ENCODE measurements at places on chromosomes 1 and 21.

DNA sequence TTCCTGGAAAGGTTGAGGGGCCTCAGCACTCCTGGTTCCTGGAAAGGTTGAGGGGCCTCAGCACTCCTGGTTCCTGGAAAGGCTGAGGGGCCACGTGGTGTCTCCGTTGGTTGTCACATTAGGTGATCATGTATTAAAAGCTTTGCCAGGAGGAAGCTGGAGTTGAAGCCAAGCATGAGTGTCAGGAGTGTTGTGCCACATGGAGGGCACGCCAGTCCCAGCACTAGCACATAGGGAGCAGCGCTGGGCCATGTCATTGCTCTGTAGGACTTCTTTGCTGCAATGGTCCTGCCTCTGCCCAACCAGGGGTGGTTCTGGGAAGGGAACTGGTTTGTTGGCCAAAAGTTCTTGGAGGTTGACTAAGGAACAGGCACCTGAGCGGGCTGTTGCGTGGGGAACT lies 13.3 kb downstream of the ATP5PO start:
- no peak for DNase-seq

DNA sequence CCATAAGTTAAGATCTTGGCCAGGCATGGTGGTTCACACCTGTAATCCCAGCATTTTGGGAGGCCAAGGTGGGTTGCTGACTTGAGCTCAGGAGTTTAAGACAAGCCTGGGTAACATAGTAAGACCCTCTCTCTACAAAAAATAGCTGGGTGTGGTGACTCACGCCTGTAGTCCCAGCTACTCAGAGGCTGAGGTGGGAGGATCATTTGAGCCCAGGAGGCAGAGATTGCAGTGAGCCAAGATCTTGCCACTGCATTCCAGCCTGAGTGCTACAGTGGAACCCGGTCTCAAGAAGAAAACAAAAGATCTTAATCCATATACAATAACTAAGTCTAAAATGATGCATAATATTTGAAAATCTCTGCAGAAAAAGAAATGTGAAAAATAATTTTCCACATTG lies 165.5 kb upstream of the NR5A2 start:
- DNase-seq, result no peak

- DNase-seq, result no peak
Observed at GRCh38 chr1:84360316-84360715, 38.0 kb upstream of the DNASE2B start.

DNA sequence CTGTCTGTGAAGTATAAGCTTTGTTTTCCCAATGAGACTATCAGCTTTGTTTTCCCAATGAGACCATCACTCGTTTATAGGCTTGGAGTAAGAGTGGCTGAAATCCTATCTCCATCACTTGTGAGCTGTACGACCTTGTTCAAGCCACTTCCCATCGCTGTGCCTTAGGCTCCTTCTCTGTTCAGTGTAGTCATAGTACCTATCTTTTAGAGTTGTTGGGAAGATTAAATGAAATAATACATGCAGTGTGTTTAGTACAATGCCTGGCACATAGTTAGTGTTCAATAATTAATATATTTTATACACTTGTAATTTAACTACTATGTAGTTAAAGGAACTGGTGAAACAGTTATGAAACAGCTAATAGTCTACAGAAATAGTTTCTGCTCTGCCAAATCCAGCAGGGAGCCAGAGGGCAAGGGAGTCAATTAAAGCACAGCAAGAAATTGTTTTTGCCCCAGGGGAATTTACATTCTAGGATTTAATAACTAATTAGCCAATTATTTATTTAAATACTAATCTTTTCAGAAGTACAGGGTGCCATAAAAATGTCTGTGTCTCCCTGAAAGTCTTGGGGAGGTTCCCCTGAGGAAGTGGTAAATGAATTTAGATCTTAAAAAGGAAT lies 139.3 kb upstream of the HMCN1 start:
- no peak for DNase-seq

- DNase-seq, result no peak
Observed at GRCh38 chr1:41582004-41582325, 97.5 kb upstream of the EDN2 start.

DNA sequence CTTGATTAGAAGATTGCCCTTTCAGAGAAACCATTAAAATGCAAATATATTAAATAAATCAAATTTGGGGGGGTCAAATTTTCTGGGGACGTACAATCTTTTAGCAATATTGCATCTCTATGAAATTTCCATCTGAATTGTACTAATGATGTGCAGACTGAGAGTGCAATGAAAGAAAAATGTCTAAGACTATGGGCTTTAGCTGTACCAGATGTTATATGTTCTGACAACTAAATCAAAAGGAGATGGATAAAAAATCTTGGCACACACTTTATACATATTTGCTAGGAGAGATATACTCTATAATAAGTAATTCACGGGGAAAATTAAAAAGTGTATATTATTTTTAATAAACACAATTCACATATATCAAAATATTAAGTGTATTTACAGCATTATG lies 13.0 kb upstream of the PLPPR5 start:
- DNase-seq, result no peak

GRCh38 chr1:61182049-61182448 lies 99.7 kb downstream of the NFIA start:
- no peak for DNase-seq

DNA sequence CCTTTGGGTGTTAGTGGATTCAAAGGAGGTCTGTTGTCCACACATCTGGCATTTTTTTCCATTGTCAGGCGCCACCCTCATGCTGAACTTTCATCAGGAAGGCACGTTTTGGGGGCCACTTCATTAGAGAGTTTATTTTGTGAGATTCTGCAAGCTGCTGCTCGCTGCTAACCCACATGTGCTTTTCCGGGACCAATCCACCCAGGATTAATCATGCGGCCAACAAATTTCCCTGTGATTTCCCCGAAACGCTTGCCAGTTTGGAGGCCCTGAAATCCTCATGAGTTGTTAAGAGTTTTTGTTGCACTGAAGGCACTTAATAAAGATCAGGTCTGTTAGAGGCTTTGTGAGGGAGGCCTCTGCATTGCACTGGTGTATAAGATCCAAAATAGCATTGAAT lies 2.4 kb downstream of the PDPN start:
- no peak for DNase-seq

- no peak for DNase-seq
Observed at GRCh38 chr1:24928689-24929397, 1.2 kb downstream of the RUNX3 start.

GRCh38 chr1:174165471-174166137 lies 6.3 kb downstream of the RABGAP1L start:
- DNase-seq, result no peak

DNA sequence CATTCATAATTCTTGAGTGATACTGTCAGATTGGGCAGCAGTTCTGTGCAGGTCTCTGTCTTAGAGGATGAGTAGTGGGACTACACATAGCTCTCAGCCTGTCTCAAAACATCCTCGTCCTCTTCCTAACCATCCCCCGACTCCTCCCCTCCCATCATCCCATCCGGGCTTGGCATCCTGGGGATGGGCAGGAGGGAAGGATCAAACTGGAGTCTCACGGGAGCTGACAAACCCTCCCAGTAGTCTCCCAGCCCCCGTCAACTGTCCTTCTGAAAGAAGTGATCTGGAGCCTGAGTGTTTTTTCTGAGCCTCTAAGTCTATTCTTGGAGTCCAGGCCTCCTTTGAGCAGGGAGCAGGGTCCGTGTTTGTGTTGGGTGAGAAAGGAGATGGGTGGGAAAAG lies 102.0 kb downstream of the PAX7 start:
- no peak for DNase-seq

DNA sequence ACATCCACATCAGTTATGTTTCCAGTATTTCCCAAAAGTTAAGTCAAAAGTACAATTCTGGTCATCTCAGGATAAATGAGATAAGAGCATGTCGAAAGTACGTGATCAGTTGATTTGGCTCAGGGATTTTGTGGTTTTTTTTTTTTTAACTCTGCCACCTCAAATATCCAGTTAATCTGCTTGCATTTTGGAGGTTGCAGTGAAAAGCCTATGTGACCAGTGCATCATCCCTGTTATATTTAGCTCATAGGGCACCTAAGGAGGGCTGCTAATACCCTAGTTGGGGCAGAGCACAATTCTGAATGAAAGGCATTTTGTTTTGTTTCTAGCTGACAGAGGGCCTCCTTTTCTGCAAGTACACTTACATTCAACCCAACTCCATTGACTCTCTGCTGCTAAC lies 31.7 kb upstream of the RGS16 start:
- DNase-seq, result no peak

- peak; percentile 26 for DNase-seq
Observed at GRCh38 chr1:13807209-13807608, 107.2 kb downstream of the PRDM2 start.

- DNase-seq, result no peak
Observed at GRCh38 chr1:107105914-107106313, 34.9 kb upstream of the NTNG1 start.

DNA sequence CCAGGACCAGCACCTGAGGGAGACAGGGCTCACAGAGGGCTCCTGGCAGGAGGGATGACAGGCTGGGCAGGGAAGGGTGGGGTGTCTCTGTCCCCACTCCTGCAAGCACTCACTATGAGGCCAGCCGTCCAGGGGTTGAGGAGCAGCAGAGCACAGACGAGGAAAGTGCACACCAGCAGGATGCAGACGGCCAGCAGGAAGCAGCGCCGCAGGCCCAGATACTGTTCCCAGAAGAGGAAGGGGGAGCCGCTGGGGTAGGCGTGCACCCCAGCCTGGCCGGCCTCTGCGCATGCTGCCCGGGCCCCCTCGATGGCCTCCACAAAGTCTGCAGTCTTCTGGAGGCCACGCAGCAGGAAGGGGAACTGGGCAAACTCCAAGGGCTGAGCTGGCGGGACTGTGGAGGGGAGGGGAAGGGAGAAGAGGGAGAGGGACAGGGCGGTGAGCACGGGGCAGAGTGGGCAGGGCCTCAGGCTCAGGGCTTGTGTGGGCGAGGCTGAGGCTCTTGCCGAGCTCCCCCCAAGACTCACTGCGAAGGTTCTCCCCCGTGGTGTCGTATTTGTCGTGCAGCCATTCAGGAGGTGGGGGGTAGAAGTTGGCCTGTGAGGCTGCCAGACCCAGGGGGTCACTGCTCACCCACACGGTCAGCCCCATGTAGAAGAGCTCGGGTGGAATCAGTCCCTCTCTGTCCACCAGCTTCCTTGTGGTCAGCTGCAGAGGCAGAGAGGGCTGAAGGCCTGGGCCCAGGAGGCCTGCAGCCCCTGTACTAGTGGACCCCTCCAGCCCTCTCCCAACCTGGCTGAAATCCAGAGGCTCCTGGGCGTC lies 16.5 kb downstream of the PTCH2 start:
- DNase-seq, result no peak

GRCh38 chr1:10286244-10286643 lies 75.9 kb downstream of the KIF1B start:
- no peak for DNase-seq

- no peak for DNase-seq
Observed at GRCh38 chr1:233721004-233721595, 107.2 kb downstream of the KCNK1 start.

- DNase-seq, result no peak
Observed at GRCh38 chr21:39641827-39642450, 29.2 kb downstream of the B3GALT5 start.

GRCh38 chr1:209342441-209343175 lies 240.9 kb upstream of the CAMK1G start:
- no peak for DNase-seq

GRCh38 chr1:17120962-17121837 lies 1.9 kb upstream of the PADI2 start:
- no peak for DNase-seq

- no peak for DNase-seq
Observed at GRCh38 chr1:54581621-54582035, 33.6 kb downstream of the ACOT11 start.

GRCh38 chr1:46556822-46557221 lies 5.4 kb upstream of the KNCN start:
- DNase-seq, result no peak

- no peak for DNase-seq
Observed at GRCh38 chr1:118863688-118864087, 124.5 kb downstream of the TBX15 start.

DNA sequence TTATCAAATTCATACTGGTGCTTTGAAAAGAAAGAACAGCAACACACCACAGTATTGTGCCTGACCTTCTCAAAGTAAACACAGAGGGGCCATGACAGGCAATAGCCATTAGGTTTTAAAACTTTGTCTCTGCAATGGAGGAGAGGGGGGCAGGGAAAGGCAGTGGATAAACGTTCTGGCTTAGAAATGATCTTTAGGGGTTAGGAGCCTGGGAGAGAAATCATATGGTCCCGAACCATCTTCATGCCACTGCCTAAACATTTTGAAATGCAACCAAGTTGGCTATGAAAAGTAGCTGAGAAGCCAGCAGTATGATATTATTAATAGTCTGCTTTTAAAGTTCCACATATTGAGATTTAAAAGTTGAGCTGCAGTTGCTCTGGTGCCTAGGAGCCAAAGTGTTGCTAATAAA lies 39.8 kb downstream of the PLPP3 start:
- DNase-seq, result no peak

- DNase-seq, result no peak
Observed at GRCh38 chr21:33949516-33950430, 34.2 kb upstream of the ATP5PO start.

DNA sequence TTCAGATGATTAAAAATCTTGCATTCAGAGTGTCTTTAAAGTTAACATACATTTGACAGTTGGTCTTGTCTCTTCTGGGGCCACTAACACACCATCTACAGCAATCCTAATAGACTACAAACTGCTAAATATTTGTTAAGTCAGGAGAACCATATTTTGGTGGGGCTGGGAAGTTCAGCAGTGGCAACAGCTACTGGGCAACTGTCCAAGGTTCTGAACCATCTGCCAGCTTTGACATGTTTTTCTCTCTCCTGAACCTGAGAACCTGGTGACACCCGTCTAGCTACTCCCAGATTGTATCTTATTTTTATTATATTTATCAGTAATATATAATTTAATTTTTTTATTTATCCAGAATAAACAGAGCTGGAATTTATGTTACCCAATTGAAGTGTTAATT lies 199.0 kb upstream of the DPYD start:
- no peak for DNase-seq
